ENCODE measurements at places on chromosomes 12 and 14. TPM values are rescaled to one million over a fixed set of nuclear protein-coding genes. Genes with fewer than 3 reads are reported as not detected.
A peak's percentile ranks its signal among the peaks of the same experiment; 100 is the strongest.

Gene ENTPD5
- total RNA-seq = 14.4 TPM

Gene PDE3A
- 0.12 TPM for total RNA-seq

Gene ACOT4
- total RNA-seq = not detected

Gene ERG28
- total RNA-seq = 18.4 TPM

Gene INSM2
- total RNA-seq = not detected

Gene C12orf50
- total RNA-seq = not detected

Gene KRT82
- not detected for total RNA-seq

Gene KCNH5
- total RNA-seq = not detected

Gene KRT3
- total RNA-seq = not detected

Gene SDSL
- total RNA-seq = 19.1 TPM

Gene TAS2R7
- not detected for total RNA-seq

Gene STYK1
- total RNA-seq = 4.4 TPM

Gene HOXC11
- total RNA-seq = 0.22 TPM

DNA sequence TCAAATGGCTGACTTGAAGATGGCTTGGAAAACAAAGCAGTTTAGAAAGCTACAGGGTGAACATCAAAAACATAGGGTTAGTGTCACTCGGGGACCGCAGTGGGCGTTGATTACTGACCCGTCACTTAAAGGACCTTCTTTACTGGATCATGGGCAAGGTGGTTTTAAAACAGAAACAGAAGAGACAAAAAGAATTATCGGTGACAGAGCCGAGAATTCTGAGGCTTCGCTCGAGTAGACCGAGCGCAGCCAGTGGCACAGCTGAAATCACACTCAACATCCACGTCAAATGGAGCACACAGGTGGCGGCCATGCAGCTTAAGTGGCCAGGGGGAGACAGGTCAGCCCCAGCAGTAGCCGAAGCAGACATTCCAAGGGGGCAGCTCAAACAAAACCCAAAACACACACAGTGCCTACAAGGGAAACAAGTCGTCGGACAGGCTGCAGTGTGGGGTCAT lies 17.3 kb downstream of the SNRNP35 start:
- H3K36me3 ChIP-seq = peaks cover 3% of the 10 kb centered on the region
- H3K4me1 ChIP-seq = no peaks in the 10 kb centered on the region
- no peak overlapping the region for H3K27ac ChIP-seq
- H3K27me3 ChIP-seq = no peaks in the 10 kb centered on the region
- no peak overlapping the region for H3K4me3 ChIP-seq
- no peak for DNase-seq

- no peak overlapping the region for H3K27ac ChIP-seq
- H3K4me3 ChIP-seq = no peak overlapping the region
- no peaks in the 10 kb centered on the region for H3K27me3 ChIP-seq
Observed at GRCh38 chr12:29405561-29405960, 24.6 kb upstream of the ERGIC2 start.

- H3K27me3 ChIP-seq = no peaks in the 10 kb centered on the region
- H3K36me3 ChIP-seq = no peaks in the 10 kb centered on the region
- H3K4me1 ChIP-seq = peaks cover 35% of the 10 kb centered on the region
- DNase-seq = peak; percentile 48
Observed at GRCh38 chr14:104805326-104805678, 4.4 kb downstream of the ZBTB42 start.

- H3K27ac ChIP-seq = peak overlapping the region; percentile 98
- DNase-seq = no peak
- no peak overlapping the region for H3K4me3 ChIP-seq
- H3K27me3 ChIP-seq = no peaks in the 10 kb centered on the region
- no peaks in the 10 kb centered on the region for H3K36me3 ChIP-seq
Observed at GRCh38 chr12:1595690-1596347, 1.4 kb upstream of the FBXL14 start.

- H3K4me1 ChIP-seq = no peaks in the 10 kb centered on the region
- no peaks in the 10 kb centered on the region for H3K36me3 ChIP-seq
- no peak for DNase-seq
- peaks cover 9% of the 10 kb centered on the region for H3K27me3 ChIP-seq
Observed at GRCh38 chr12:131641315-131641714, 69.6 kb upstream of the SFSWAP start.

DNA sequence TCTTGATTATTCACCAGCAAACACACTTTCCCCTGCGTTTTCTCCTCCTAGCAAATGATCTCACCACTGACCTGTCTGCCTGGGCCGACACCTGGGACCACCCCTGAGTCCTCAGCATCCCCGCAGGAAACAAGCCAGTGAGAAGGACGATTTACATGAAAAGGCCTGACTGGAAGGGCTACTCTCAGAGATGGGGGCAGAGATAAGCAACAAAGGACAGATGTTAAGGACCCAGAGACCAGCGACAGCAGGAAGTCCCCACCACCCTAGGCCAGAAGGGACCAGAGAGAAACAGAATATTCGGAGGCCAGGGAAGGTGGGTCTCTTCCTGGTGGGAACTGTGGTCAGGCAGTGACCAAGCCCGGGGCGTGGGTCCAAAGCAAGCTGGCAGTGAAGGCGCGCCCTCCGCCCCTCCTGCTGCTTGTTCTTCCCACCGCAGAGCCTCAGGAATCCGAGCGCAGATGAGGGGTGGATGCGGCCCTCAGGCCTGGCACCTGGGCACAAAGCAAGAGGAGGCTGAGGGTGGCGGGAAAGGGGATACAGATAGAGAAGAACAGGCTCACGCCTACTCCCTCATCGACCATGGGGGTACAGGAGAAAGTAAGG lies 55.8 kb downstream of the STX2 start:
- no peak overlapping the region for H3K27ac ChIP-seq
- H3K4me3 ChIP-seq = no peak overlapping the region
- H3K4me1 ChIP-seq = no peaks in the 10 kb centered on the region
- H3K27me3 ChIP-seq = no peaks in the 10 kb centered on the region
- no peaks in the 10 kb centered on the region for H3K36me3 ChIP-seq
- DNase-seq = no peak

GRCh38 chr14:63186453-63186852 lies 17.8 kb upstream of the RHOJ start:
- H3K27ac ChIP-seq = no peak overlapping the region
- H3K4me1 ChIP-seq = no peaks in the 10 kb centered on the region
- no peaks in the 10 kb centered on the region for H3K36me3 ChIP-seq
- no peak for DNase-seq
- 0 out of 2 replicates have a peak, but pooled peaks cover 3% of the 10 kb centered on the region for H3K27me3 ChIP-seq
- H3K4me3 ChIP-seq = no peak overlapping the region

DNA sequence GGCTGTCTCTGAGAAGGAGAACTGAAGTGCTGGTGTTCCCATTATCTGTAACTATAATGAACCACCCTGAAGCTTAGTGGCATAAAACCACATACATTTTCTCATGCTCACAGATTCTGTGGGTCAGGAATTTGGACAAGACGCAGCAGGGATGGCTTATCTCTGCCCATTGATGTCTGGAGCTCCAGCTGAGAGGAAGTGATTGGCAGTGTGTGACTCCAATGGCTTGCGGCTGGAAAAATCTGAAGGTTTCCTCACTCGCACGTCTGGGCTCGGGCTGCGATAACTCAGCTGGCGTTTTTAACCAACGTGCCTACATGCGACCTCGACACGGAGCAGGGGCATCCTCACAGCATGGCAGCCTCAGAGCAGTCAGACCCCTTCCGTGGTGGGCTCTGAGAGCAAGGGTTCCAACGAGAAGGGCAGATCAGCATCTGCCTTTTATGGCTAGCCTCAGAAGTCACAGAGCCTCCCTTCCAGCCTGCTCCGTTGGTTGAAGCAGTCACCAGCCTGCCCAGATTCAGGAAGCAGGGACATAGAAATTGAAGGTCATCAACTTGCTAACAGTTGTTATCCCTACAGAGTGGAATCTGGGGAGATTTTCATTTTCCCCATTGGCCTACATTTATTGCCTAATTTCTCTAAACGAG lies 143.3 kb upstream of the BCL2L14 start:
- peaks cover 6% of the 10 kb centered on the region for H3K27me3 ChIP-seq
- no peak for DNase-seq
- no peaks in the 10 kb centered on the region for H3K4me1 ChIP-seq
- no peak overlapping the region for H3K27ac ChIP-seq
- no peak overlapping the region for H3K4me3 ChIP-seq
- no peaks in the 10 kb centered on the region for H3K36me3 ChIP-seq

- H3K4me1 ChIP-seq = no peaks in the 10 kb centered on the region
- H3K27ac ChIP-seq = no peak overlapping the region
- H3K36me3 ChIP-seq = no peaks in the 10 kb centered on the region
- no peak for DNase-seq
Observed at GRCh38 chr14:29990993-29991392, 63.3 kb upstream of the PRKD1 start.

- no peaks in the 10 kb centered on the region for H3K4me1 ChIP-seq
- no peak overlapping the region for H3K27ac ChIP-seq
- no peaks in the 10 kb centered on the region for H3K36me3 ChIP-seq
- DNase-seq = no peak
- no peaks in the 10 kb centered on the region for H3K27me3 ChIP-seq
- no peak overlapping the region for H3K4me3 ChIP-seq
Observed at GRCh38 chr14:81989211-81989610, 455.6 kb upstream of the SEL1L start.

- H3K4me3 ChIP-seq = peak overlapping the region; percentile 51
- H3K27ac ChIP-seq = peak overlapping the region; percentile 90
- H3K27me3 ChIP-seq = no peaks in the 10 kb centered on the region
Observed at GRCh38 chr12:57280211-57281062, 29.4 kb upstream of the STAC3 start.

- H3K27ac ChIP-seq = no peak overlapping the region
- no peaks in the 10 kb centered on the region for H3K36me3 ChIP-seq
- H3K4me1 ChIP-seq = no peaks in the 10 kb centered on the region
- no peak overlapping the region for H3K4me3 ChIP-seq
- no peak for DNase-seq
Observed at GRCh38 chr12:123003257-123003656, 22.8 kb downstream of the ARL6IP4 start.

DNA sequence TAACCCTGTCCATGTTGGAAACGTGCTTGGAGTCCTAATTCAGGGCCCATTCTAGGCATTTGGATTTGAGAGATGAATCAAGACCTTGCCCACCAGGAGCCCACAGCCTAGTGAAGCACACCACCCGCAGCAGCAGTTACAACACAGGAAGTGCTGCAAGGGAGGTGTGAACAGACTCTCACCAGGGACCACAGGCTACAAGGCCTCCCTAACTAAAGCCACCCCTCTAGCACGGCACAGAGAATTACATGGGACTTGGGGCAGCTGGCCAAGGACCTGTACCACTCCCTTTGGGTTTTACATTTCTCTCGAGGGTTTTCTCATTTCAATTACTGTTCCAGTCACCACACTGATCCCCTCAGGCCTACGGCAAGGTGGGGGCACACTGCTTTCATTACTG lies 49.5 kb upstream of the FOXN3 start:
- H3K36me3 ChIP-seq = no peaks in the 10 kb centered on the region
- H3K27ac ChIP-seq = no peak overlapping the region
- no peak for DNase-seq
- no peak overlapping the region for H3K4me3 ChIP-seq
- no peaks in the 10 kb centered on the region for H3K4me1 ChIP-seq

DNA sequence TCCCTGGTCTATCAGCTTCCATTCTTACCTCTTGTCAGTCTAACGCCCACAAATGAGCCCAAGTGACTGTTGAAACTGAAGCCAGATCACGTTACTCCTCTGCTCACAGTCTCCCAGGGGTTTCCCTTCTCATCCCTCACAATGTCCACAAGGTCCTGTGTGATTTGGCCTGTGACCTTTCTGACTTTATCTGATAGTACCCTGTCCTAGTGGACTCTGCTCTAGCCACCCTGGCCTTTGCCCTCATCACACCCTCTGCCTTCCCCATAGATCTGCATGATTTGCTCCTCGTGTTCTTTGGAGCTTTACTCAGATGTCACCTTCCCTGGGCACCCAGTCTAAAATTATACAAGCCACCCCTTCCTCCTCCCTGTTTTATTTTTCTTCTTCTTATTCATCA lies 55.5 kb downstream of the RDH12 start:
- DNase-seq = no peak
- H3K36me3 ChIP-seq = peaks cover 2% of the 10 kb centered on the region
- no peak overlapping the region for H3K27ac ChIP-seq
- H3K27me3 ChIP-seq = no peaks in the 10 kb centered on the region

DNA sequence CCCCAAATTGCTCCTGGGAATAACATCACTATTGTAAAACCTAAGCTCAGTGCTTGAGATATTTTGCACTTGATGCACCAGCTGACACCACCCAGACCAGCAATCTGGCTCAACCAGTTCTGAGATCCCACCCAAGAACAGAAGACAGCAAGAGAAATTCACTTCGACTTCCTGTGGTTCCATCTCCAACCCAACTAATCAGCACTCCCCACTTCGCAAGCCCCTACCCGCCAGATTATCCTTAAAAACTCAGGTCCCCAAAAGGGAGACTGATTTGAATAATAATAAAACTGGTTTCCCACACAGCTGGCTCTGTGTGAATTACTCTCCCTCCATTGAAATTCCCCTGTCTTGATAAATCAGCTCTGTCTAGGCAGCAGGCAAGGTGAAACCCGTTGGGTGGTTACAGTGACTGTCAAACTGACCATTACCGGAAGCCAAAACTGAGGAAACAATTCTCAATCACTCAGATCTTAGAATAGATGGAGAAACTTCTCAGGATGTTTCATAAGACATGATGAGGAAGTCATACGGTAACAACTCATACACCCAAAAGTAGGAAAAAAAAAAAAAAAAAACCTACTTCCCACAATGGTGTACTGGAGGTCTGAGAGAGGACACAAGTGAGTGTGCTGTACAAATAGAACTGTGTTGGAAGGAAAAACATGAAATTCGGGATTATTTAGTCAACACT lies 92.4 kb downstream of the TMTC1 start:
- no peaks in the 10 kb centered on the region for H3K27me3 ChIP-seq
- no peaks in the 10 kb centered on the region for H3K4me1 ChIP-seq
- H3K27ac ChIP-seq = no peak overlapping the region
- no peaks in the 10 kb centered on the region for H3K36me3 ChIP-seq
- no peak overlapping the region for H3K4me3 ChIP-seq

Measured in HCT116 (cell line).